H1 (cell line): ENCODE measurements at places on chromosomes 12 and 14.

GRCh38 chr14:43548368-43548767, 958.7 kb downstream of the FSCB start:
- H3K4me3 ChIP-seq, result no peak overlapping the region
- no peak overlapping the region for H3K27ac ChIP-seq
- H3K27me3 ChIP-seq, result no peaks in the 10 kb centered on the region

DNA sequence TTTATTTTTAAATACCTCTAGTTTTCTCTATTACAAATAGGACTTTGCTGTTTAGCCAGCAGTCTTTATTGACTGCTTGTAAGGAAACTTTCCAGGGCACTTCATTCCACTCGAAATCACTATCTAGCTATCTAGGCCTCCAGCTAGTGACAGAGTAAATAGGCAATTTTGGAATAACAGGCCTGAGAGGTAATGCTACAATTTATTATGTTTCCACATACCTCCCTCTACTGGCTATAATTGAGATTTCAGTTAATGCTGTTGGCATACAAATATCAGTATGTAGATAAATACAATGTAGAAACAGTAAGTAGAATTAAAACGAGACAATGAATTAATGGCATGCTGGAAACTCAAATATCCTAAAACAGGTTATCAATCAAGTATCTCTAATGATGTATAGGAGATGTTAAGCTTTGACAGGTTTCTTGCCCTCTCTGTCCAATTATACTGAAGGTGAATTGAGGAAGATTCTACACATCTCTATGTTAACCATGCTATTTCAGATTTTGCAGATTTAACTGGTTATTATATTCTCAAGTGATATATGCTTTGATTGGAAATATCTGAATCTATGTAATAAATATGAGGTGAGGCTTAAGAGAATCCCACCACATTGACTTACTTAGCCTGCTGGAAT, 7.2 kb downstream of the DTD2 start:
- H3K4me3 ChIP-seq, result no peak overlapping the region
- H3K27me3 ChIP-seq, result peaks cover 1% of the 10 kb centered on the region
- H3K36me3 ChIP-seq, result no peaks in the 10 kb centered on the region
- no peak overlapping the region for H3K27ac ChIP-seq
- no peaks in the 10 kb centered on the region for H3K4me1 ChIP-seq
- DNase-seq, result no peak

- peaks cover 16% of the 10 kb centered on the region; the same call in 1 of the 2 replicates for H3K27me3 ChIP-seq
- DNase-seq, result peak; percentile 87
- peaks cover 12% of the 10 kb centered on the region for H3K36me3 ChIP-seq
- H3K4me3 ChIP-seq, result peak within 1 kb of the TSS; percentile 29
- no peak within 1 kb of the TSS for H3K27ac ChIP-seq
Measured at GRCh38 chr12:122203301-122204166, at the start of gene B3GNT4. Gene B3GNT4, plus strand, starts transcription at chr12:122203709. Its CDS starts 910 bp downstream, at chr12:122204619.

DNA sequence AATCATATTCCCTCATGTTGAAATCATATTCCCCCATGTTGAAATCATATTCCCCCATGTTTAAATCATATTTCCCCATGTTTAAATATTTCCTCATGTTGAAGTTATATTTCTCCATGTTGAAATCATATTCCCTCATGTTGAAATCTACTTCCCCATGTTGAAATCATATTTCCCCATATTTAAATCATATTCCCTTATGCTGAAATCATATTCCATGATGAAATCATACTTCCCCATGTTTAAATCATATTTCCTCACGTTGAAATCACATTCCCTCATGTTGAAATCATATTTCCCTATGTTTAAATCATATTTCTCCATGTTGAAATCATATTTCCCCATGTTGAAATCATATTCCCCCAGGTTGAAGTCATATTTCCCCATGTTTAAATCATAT, 34.6 kb upstream of the ADGRD1 start:
- H3K4me1 ChIP-seq, result no peaks in the 10 kb centered on the region; the same call in 1 of the 2 replicates
- H3K27me3 ChIP-seq, result no peaks in the 10 kb centered on the region
- no peak for DNase-seq

- no peaks in the 10 kb centered on the region for H3K27me3 ChIP-seq
- H3K4me1 ChIP-seq, result no peaks in the 10 kb centered on the region
- H3K4me3 ChIP-seq, result no peak overlapping the region
- no peak overlapping the region for H3K27ac ChIP-seq
- 0 out of 2 replicates have a peak, but pooled peaks cover 2% of the 10 kb centered on the region for H3K36me3 ChIP-seq
Measured at GRCh38 chr12:64125913-64126312, 96.2 kb downstream of the KICS2 start.

GRCh38 chr14:35355981-35356841, 48.3 kb downstream of the NFKBIA start:
- DNase-seq, result no peak
- H3K36me3 ChIP-seq, result no peaks in the 10 kb centered on the region
- peaks cover 6% of the 10 kb centered on the region; the same call in 1 of the 2 replicates for H3K4me1 ChIP-seq
- no peak overlapping the region for H3K27ac ChIP-seq
- no peak overlapping the region for H3K4me3 ChIP-seq
- no peaks in the 10 kb centered on the region for H3K27me3 ChIP-seq

DNA sequence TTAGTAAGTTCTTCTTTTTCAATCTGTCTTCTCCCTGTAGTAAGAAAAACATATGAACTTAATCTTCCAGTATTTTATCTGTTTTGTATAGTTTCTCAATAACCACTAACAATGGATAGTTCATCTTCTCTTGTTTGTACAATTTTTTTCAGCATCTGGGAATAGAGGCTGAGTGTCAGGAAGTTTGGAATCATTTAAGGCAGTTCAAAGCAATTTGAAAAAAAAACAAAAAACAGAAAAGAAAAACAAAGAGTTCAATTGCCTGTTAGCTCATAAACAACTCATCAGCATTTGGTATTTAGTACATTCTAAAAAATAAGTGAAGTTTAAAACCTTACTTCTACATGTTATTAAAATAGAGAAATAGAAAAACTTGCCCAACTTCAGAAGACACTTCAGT, 116.8 kb downstream of the PLCZ1 start:
- no peaks in the 10 kb centered on the region for H3K27me3 ChIP-seq
- no peaks in the 10 kb centered on the region for H3K4me1 ChIP-seq
- DNase-seq, result no peak
- H3K36me3 ChIP-seq, result no peaks in the 10 kb centered on the region
- no peak overlapping the region for H3K27ac ChIP-seq

DNA sequence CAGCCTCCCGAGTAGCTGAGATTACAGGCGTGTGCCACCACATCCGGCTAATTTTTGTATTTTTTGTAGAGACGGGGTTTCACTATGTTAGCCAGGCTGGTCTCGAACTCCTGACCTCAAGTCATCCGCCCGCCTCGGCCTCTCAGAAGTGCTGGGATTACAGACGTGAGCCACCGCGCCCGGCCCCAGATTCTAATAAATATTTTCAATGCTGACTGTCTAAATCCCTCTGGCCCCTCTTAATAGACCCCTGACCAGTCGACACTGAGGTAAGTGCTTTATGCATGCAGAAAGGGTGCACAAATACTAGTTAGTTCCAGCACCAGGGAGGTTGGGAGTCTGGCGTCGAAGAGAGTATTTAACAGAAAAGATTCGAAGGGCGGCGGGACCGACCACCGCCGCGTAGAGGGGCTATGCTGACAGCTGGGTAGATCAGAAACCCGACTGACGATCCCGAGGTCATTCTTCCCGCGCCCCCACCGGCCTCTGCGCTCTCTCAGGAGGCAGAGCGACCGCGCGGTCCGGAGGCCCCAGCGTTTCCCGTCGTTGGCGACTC, 1.1 kb upstream of the SPATS2 start:
- peak overlapping the region; percentile 90 for H3K27ac ChIP-seq
- no peaks in the 10 kb centered on the region; the same call in 1 of the 2 replicates for H3K27me3 ChIP-seq

- peaks cover 9% of the 10 kb centered on the region for H3K4me1 ChIP-seq
- H3K27me3 ChIP-seq, result peaks cover 7% of the 10 kb centered on the region; the same call in 1 of the 2 replicates
- H3K4me3 ChIP-seq, result 0 out of 2 replicates have a peak overlapping the region, but pooled peaks have one; percentile 49
- DNase-seq, result no peak
- no peaks in the 10 kb centered on the region; the same call in 1 of the 2 replicates for H3K36me3 ChIP-seq
- H3K27ac ChIP-seq, result no peak overlapping the region
Measured at GRCh38 chr14:102775855-102776760, 1.1 kb upstream of the TRAF3 start.

GRCh38 chr14:36655963-36656686, 5.5 kb upstream of the PAX9 start:
- DNase-seq, result peak; percentile 91
- H3K4me3 ChIP-seq, result peak overlapping the region; percentile 8; the same call in 1 of the 2 replicates
- H3K27ac ChIP-seq, result no peak overlapping the region
- peaks cover 25% of the 10 kb centered on the region for H3K4me1 ChIP-seq

GRCh38 chr12:102728506-102729242, 188.4 kb downstream of the PAH start:
- no peak for DNase-seq
- no peak overlapping the region for H3K4me3 ChIP-seq
- H3K27me3 ChIP-seq, result no peaks in the 10 kb centered on the region
- H3K4me1 ChIP-seq, result no peaks in the 10 kb centered on the region
- no peak overlapping the region for H3K27ac ChIP-seq

GRCh38 chr14:77498984-77499527, 440 bp upstream of the ISM2 start:
- no peaks in the 10 kb centered on the region for H3K36me3 ChIP-seq
- peaks cover 2% of the 10 kb centered on the region for H3K4me1 ChIP-seq
- H3K27me3 ChIP-seq, result peaks cover 26% of the 10 kb centered on the region
- DNase-seq, result no peak

DNA sequence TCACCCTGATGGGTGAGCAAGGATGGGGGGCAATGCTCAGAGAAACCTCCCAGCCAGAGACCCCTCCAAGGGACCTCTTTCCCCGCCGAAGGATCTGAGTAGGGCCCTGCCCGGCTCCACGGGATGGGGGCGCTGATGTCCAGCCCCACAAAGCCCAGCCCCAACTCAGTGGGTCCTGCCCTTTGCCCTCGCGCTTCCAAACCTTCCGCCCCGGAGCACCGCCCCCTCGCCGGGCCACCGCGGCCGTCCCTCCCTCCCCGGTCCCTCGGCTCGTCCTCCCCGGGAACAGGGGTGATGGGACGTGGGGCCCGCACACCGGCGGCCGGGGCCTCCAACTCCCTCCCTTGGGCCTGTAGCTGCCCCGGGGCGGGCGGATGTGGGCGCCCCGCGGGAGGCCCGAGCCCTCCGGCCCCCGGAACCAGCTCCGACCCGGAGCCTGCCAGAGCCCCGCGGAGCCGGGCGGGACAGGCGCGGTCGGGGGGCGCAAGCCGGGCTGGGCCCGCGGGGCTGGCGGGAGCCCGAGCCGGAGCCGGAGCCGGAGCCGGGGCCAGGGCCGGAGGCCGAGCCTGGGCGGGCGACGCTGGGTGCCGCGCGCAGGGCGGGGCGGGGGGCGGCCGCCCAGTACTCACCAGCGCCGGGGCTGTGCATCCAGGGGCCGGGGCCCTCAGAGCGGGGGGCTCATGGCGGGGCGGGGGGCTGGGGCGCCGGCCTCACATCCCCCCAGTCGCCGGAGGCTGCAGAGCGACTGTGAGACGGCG, 386 bp downstream of the HDAC7 start:
- H3K4me3 ChIP-seq, result peak overlapping the region; percentile 65
- no peaks in the 10 kb centered on the region; the same call in 1 of the 2 replicates for H3K27me3 ChIP-seq
- H3K27ac ChIP-seq, result 0 out of 2 replicates have a peak overlapping the region, but pooled peaks have one; percentile 3
- peaks cover 37% of the 10 kb centered on the region for H3K4me1 ChIP-seq
- peak; percentile 84 for DNase-seq

GRCh38 chr12:52438305-52439301, 4.4 kb upstream of the KRT75 start:
- H3K27me3 ChIP-seq, result no peaks in the 10 kb centered on the region; the same call in 1 of the 2 replicates
- H3K36me3 ChIP-seq, result no peaks in the 10 kb centered on the region
- peak; percentile 31 for DNase-seq
- no peak overlapping the region for H3K4me3 ChIP-seq
- H3K27ac ChIP-seq, result no peak overlapping the region

DNA sequence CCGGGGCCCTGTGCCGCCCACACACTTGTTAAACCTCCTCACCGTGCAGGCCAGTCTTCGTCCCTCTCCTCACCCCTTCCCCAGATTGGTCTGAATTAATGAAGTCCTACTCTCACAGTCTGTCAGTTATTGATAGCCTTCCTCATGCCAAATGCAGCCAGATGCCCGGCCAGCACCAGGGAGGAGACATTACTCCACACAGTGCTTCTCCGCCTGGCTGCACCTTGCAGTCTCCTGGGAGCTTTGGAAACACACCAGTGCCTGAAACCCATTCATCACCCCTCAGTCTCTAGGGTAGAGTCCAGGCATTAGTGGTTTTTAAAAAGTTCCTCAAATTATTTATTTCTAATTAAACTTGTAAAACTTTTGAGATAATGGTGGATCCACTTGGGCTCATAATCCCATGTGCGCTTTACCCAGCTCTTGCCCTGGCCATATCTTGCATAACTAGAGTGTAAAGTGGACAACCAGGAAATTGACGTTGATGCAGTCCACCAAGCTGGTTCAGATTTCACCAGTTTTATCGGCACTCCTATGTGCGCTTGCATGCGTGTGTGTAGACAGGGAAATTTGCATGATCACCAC, 38.2 kb upstream of the TSPAN9 start:
- DNase-seq, result no peak
- H3K27me3 ChIP-seq, result no peaks in the 10 kb centered on the region
- no peaks in the 10 kb centered on the region; the same call in 1 of the 2 replicates for H3K4me1 ChIP-seq
- H3K27ac ChIP-seq, result no peak overlapping the region

- no peaks in the 10 kb centered on the region for H3K27me3 ChIP-seq
- DNase-seq, result no peak
- H3K4me3 ChIP-seq, result no peak overlapping the region
- no peak overlapping the region for H3K27ac ChIP-seq
- H3K4me1 ChIP-seq, result 0 out of 2 replicates have a peak, but pooled peaks cover 1% of the 10 kb centered on the region
Measured at GRCh38 chr14:59317798-59318505, 129.5 kb downstream of the DAAM1 start.

DNA sequence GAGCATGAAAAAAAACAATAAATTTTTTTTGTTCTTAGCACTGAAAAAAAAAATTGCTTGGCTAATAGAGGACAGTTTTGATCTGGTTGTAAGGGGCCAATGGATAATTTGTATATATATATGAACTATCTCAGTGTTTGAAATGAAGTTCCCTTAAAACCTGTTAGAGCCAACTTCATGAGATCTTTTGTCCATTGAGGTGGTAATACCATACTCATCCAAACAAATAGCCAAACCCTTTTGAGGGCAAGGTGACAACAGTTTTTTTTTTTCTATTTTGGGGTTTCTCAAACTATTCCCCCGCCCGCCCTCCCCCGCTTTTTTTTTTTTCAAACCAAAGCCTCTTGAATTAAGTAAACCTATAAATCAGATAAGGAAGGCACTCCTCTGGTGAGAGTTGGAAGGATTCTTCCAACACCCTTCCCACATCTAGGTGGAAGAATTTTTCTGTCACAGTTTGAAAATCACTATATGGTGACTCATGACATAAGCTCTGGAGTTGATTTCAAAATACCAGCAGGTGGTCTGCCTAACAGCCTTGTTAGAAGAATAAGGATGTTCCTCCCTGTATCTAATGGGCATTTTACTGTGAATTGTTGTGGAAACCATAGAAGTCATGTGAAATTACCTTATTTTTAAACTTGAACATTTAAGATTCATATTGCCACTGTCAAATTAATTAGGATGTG, 10.2 kb downstream of the ARHGAP5 start:
- H3K4me1 ChIP-seq, result no peaks in the 10 kb centered on the region
- no peak overlapping the region for H3K27ac ChIP-seq
- DNase-seq, result no peak

DNA sequence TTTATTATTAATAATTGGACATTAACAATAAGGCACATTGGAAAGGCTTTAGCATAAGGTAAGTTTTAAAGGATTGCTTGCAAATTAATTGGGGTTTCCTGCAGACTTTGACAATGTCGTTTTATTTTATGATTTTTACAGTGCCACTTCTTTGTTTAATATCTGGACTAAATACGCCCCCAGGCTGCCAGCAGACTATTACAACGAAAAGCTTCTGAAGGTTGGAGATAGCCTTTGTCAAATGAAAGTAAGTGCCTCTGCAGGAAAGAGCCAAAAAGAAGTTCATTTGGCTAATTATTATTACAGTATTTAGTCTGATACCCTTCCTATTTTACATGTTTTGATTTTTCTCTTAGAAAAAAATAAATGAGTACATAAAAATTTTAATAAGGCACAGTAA, 11.3 kb downstream of the CFAP54 start:
- H3K4me3 ChIP-seq, result no peak overlapping the region
- no peak overlapping the region for H3K27ac ChIP-seq
- DNase-seq, result no peak
- no peaks in the 10 kb centered on the region for H3K27me3 ChIP-seq
- H3K4me1 ChIP-seq, result no peaks in the 10 kb centered on the region
